D721Med (cell line): ENCODE measurements at places on chromosomes 2 and 18.
A peak's percentile ranks its signal among the peaks of the same experiment; 100 is the strongest.

GRCh38 chr18:62938006-62938405, 222.7 kb downstream of the PHLPP1 start:
- DNase-seq = no peak

- DNase-seq = no peak
These were observed 216.2 kb downstream of the SETBP1 start for GRCh38 chr18:44896846-44897245.

GRCh38 chr18:25974630-25975077, 115.8 kb downstream of the SS18 start:
- no peak for DNase-seq

DNA sequence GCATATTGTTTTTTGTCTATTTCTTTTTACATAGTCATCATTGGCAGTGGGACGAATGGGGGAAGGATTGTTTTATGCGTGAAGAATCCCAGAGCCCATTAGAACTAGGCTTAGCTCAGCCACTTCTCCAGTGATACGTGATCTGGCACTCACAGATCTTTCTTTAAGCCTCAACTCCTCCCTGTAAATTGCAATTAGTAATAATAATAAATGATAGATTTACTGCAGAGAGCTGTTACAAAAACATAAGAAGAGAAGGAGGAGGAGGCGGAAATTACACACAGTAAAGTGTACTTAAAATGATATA, 629.3 kb downstream of the NRXN1 start:
- no peak for DNase-seq

- DNase-seq = no peak
These were observed 57.5 kb downstream of the KDM3A start for GRCh38 chr2:86498468-86499260.

GRCh38 chr2:159546716-159547430, 69.5 kb downstream of the BAZ2B start:
- no peak for DNase-seq

DNA sequence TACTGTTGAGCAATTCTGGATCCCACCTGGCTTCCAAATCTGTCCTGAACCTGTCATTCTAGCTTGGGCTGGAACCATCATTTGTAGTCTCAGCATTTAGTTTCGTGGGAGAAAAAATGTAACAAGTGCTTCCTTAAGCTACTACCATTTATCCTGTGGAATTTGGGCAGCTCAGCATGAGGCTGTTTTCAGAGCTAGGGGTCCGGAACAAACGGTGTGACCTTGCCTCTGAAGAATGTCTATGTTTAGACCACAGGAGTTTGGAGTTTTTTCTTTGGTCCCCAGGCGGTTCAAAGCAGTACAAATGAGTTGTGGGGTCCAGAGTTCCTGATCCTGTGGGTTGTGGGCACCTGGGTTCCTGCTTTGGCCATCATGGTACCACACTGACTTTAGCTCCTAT, 59.1 kb upstream of the TMEM178A start:
- no peak for DNase-seq

- DNase-seq = no peak
These were observed 113.1 kb upstream of the SP3 start for GRCh38 chr2:174078275-174078674.

DNA sequence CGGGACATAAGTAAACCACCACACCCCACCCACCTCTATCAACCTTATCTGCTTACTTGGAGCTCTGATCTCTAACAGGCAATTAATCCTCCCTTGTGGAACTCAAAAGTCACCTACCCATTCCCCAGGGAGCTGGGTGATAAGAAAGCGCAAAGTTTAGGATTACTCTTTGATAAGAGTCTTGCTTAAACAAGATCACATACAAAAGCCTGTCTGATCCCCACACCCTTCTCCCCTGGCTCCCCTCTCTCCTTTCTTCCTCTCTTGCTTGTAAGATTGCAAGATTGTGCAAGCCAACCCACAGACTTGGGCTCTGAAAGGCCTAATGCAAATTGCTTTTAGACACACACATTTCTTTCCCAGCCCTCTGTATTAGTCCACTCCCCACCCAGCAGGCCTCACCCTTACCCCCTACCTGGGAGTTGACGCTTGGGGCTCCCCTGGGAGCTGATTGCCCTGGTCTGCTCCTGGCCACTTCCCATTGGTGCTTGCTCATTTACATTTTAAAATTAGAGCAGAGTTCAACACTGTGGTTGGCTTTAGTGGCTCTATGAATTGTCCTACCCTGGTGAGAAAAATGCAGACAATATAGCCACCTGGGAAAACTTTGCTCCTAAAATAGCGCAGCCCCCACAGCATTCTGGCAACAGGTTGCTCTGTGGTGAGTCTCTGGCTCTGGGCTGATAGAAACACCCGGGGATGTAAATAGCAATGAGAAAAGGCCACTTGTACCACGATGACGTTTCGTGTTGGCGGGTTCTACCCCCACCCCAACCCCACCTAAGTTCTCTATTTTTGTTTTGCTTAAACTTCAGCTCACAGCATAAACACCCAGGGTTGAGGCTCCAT, 92.8 kb upstream of the MSH2 start:
- peak; percentile 35 for DNase-seq
